ENCODE measurements at places on chromosomes 2 and 18.

GRCh38 chr2:156006721-156007618, 325.6 kb downstream of the NR4A2 start:
- no peak for DNase-seq

GRCh38 chr18:78860117-78860516, 119.5 kb upstream of the SALL3 start:
- no peak for DNase-seq

DNA sequence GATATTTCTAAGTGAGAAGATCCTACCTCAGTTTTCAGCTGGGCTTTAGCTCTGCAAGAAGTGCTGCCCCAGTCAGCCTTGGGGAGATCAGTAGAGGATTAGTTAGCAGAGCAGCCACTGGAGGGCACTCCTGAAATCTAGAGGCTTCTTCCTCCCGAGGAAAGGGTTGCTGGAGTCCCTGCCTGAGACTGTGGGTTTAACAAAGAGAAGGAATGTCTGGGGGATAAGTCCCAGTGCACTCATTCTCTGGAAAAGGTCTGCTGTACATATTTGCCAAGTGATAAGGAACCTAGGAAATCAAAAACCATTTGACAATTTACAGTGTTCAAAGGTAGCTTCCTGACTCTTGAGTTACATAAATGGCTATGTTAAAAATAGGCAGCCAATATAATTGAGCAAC, 207.2 kb downstream of the SLC8A1 start:
- peak; percentile 80 for DNase-seq

DNA sequence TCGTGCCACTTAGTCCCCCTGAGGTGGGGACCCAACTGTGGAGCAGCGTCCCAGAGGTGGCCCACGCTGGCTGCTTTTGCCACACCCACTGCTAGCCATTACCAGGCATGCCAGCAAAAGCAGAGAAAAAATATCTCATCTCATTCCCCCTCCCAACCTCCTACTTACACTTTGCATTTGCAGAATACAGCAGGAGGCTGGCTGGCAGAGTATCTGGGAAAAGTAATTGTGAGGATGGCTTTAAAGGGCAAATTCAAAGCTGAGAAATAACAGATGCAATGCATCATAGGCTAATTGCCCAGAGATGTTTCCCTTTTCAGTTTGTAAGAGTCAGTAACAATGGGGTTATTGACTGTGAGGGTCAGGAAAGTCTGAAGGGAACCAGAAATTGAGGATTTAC, 438.1 kb upstream of the DSEL start:
- no peak for DNase-seq

- no peak for DNase-seq
Measured at GRCh38 chr2:183037074-183037552, 1.1 kb downstream of the NCKAP1 start.

DNA sequence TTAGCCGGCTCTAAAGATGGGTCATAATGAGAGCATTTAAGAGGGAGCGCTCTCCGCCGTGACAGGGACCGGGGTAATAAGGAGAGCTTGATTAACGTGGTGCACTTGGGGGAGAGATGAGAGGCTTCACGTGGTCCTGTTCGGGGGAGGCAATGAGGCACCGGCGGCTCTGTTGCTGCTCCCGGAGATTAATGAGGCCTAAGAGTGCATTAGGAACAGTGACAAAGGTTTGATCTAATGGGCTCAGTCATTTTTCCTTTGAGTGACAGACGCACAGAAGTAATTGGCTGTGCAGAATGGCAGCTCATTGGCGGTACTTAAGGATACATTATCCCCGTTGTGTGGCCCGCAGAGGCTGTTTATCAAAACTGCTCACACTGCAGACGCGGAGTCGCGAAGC, 250.7 kb downstream of the GBX2 start:
- DNase-seq = no peak

GRCh38 chr2:96470109-96470508, 35.0 kb downstream of the NEURL3 start:
- DNase-seq = no peak

GRCh38 chr18:75418293-75419005, 9.1 kb downstream of the SMIM21 start:
- DNase-seq = peak; percentile 57

DNA sequence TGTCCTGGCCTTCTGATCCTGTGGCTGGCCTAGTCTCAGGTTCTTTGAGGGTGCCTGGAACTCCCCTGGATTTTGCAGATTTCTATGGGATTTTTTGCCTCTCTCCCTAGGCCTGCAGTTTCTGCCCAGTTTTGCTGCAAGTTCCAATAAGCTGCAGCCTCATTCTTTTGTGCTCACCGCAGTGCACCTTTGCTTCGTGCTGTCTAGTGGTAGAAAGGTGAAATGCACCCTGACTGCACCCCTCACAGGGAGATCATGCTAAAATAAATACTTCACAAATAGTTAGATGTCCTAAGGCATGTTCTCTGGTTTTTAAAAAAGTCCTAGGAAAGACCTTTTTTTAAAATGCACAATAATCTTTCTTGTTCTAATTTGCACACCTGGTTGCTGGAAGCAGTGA, 72.5 kb downstream of the GNAL start:
- no peak for DNase-seq

DNA sequence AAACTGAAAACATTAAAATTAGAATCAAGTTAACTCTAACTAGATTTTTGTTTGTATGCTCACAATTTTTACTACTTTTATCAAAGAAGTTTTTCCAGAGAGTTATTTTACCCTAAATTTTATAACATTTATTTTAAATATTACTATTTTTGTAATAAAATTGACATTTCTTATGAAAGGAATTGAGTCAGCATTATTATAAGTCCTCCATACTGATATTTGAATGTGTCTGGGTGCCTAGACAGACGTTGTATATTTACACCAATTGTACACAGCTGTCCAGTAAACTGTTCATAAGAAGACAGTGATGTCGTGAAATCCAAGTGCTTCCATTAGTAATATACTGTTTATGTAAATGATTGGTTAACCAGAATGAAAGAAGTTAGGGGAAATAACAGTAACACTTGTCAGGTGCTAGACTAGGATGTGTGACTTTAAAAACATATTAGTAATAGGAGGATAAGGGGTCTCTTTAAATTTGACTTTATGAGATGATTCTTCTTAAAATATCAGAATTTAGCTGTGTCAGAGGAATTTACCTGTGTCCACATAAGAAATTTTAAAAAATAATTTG, 73.7 kb downstream of the TANK start:
- DNase-seq = no peak

GRCh38 chr18:66252703-66253102, 351.2 kb downstream of the CDH19 start:
- DNase-seq = peak; percentile 7

DNA sequence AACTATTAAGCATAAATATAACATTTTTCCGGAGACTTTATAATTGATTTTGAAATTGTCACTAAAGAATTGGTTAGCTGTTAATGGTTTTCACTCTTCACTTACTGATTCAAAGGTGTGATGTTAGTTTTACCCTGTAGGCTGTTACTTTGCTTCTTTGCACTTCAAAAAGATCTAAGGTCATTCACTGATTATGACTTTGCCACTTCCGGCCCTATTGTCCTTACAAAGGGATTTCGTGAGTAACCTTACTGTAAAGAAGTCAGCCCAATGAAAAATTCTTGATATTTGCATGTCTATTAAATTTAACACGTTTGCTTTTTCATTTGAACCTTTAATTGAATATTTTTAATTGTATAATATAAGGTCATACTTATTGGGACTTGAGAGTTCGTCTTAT, 61.4 kb downstream of the GREB1L start:
- no peak for DNase-seq

DNA sequence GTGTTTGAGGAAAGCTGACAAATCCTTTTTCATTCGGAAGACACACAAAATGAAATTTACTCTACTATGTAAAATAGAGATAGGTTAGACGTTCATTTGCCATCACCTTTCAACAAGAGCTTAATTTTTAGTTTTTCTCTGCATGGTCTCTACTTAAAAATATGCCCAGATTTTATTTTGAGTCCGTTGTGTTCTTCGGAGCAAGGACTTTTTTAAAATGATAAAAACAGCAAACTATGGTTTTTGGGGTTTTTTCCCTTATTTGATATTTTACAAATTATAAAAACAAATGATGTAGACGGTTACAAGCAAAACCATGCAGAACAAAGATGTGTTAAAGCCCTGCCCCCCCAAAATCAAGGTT, 53.3 kb upstream of the RBM44 start:
- no peak for DNase-seq

GRCh38 chr18:63470751-63471150, 6.0 kb upstream of the SERPINB5 start:
- no peak for DNase-seq
